ENCODE measurements at places on chromosomes 5 and 9. TPM values are rescaled to one million over a fixed set of nuclear protein-coding genes. Genes with fewer than 3 reads are reported as not detected.
A peak's percentile ranks its signal among the peaks of the same experiment; 100 is the strongest.

FAT2 gene
- total RNA-seq, result not detected

DNA sequence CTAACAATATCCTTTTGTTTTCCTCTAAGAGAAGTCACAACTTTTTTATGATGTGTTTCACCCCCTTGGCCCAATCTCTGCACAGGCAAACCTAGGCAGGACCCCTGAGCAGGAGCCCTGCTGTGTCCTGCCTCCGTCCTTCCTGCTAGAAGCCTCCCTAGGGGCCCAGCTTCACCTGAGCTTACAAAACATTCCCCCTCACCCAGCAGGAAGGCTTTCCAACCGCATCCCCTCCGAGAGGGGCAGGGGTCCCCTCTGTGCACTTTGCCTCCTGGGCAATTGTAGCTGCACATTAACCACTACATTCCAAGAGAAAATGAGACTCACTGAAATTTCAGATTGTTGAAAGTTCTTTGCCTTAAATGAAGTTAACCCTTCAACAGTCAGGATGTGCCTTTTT, 176.2 kb downstream of the IRX2 start:
- H3K36me3 ChIP-seq, result no peaks in the 10 kb centered on the region
- H3K4me1 ChIP-seq, result no peaks in the 10 kb centered on the region
- no peaks in the 10 kb centered on the region for H3K27me3 ChIP-seq
- no peak overlapping the region for H3K4me3 ChIP-seq
- no peak for DNase-seq

GRCh38 chr9:31759703-31760102, 624.7 kb upstream of the ACO1 start:
- H3K27me3 ChIP-seq, result no peaks in the 10 kb centered on the region
- no peaks in the 10 kb centered on the region for H3K4me1 ChIP-seq
- H3K27ac ChIP-seq, result no peak overlapping the region
- H3K4me3 ChIP-seq, result no peak overlapping the region

DNA sequence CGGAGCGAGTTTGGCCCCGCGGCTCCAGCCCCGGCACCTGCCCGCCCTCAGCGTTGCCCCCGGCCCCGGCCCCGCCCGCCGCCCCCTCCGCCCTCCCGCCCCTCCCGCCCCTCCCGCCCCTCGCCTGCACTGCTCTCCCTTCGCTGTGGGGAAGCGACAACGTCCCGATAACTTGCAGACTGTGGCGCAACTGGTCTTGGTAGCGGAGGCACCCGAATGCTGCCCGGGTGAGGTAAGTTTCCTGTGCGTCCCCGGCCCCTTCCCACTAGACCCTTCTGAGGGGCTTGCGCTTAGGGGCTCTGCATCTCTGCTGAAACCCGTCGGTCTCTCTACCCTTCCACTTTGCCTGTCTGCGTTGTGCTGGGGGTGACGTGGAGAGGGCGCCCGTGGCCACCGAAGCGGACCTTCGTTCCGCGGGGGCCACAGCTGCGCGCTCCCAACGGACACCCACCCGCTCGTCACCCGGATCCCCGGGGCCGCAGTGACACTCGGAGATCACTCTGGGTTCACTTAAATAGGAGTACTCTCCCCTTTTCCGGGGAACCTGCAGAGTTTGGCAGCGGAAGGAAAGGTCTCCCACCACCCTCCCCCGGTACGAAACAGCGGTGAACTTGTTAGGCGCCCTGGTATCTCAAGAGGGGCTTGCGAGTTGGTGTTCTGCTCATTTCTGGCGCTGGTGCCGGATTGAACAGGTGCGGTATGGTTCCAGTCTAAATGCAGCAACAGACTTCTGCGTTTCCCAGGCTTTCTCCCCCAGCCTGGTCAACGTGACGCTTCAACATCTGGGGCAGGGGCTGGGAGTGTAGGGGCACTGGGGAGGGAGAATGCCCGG, 707 bp downstream of the PIP5K1B start:
- peak overlapping the region; percentile 75 for H3K4me3 ChIP-seq
- no peak for DNase-seq
- H3K27ac ChIP-seq, result no peak overlapping the region

- no peak for DNase-seq
- no peaks in the 10 kb centered on the region for H3K36me3 ChIP-seq
- no peaks in the 10 kb centered on the region for H3K4me1 ChIP-seq
- H3K27me3 ChIP-seq, result no peaks in the 10 kb centered on the region
- no peak overlapping the region for H3K27ac ChIP-seq
- H3K4me3 ChIP-seq, result no peak overlapping the region
These were observed 234.0 kb downstream of the IRX2 start for GRCh38 chr5:2517451-2517850.

GRCh38 chr5:8429778-8430758, 561.1 kb downstream of the MTRR start:
- no peaks in the 10 kb centered on the region for H3K36me3 ChIP-seq
- H3K27ac ChIP-seq, result no peak overlapping the region
- no peak for DNase-seq
- H3K27me3 ChIP-seq, result no peaks in the 10 kb centered on the region
- no peak overlapping the region for H3K4me3 ChIP-seq
- no peaks in the 10 kb centered on the region for H3K4me1 ChIP-seq

DNA sequence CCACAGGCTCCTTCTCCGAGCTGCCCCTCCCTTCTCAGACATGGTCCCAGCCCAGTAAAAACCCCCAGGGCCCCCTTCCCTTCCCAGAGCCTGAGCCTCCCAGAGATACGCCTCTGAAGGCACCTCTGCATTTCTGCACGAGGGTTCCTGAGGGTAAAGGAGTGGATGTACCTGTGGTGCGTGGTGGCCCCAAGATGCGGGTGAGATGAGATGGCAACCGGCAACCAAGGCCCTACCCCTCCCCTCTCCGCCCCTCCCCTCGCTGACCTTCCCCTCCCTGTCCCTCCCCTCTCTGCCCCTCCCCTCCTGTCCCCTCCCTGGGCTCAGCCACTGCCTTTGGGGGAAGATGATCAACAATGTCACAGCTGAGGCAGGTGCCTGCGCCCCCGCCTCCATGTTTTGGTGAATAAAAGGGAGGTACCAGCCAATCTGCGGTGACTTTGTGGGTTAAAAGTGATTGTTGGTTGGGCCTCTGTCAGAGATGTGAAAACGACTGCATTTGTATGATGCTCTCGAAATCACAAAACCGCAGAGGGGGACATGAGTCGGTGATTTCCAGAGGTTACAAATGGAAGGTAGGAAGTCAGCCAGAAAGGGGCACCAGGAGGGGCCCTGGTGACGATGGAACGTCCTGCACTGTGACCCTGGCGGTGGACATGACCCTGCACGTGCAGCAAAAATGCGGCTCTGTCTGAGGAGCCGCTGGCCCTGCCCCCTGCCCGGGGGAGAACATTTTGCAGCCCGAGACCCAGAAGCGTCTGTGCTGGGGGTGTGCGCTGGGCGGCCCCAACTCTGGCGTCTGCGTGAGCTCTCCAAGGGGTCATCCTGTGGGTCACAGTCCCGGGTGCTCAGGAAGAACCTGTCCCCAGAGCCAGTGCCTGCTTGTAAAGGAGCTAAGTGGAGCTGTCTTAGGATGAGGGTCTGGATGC, 3.7 kb downstream of the LCN9 start:
- H3K4me1 ChIP-seq, result no peaks in the 10 kb centered on the region
- no peaks in the 10 kb centered on the region for H3K36me3 ChIP-seq
- DNase-seq, result no peak
- no peak overlapping the region for H3K4me3 ChIP-seq
- no peak overlapping the region for H3K27ac ChIP-seq

SNX18 gene
- 1.7 TPM for total RNA-seq

DNA sequence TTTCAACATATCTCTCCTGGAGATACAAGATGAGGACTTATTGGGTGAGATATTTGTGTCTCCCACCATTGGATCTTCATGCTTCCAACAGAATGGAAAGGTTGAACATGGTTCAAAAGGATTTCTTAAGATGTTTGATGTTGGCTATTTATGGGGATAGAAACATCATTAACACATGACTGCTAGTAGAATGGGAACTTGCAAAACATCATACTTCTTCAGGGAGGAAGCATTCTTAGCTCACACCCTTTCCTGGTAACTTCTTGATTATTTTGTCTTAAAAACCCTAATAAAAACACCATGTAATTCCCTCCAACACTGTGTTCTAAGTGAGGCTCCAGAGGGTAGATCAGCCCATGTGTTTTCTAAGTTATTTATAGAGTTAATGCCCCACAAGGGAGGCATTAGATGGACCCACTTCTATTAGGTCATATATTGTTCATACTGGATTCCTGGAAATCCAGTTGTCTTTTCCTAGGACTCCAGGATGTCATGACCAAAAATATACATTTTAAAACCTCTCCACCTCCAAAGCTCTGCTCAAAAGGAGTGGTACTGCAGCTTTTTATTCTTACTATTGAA, 95.8 kb downstream of the FOXD1 start:
- H3K4me1 ChIP-seq, result no peaks in the 10 kb centered on the region
- no peak overlapping the region for H3K27ac ChIP-seq
- H3K27me3 ChIP-seq, result no peaks in the 10 kb centered on the region
- DNase-seq, result peak; percentile 11

SLC45A2 gene
- not detected for total RNA-seq

CDO1 gene
- not detected for total RNA-seq

- no peak overlapping the region for H3K4me3 ChIP-seq
- H3K27ac ChIP-seq, result no peak overlapping the region
- no peak for DNase-seq
- peaks cover 11% of the 10 kb centered on the region for H3K4me1 ChIP-seq
These were observed 5.0 kb upstream of the NIPSNAP3B start for GRCh38 chr9:104758974-104759373.

GRCh38 chr9:78468231-78468630, 171.3 kb downstream of the PSAT1 start:
- no peak overlapping the region for H3K27ac ChIP-seq
- H3K4me3 ChIP-seq, result no peak overlapping the region
- H3K4me1 ChIP-seq, result peaks cover 6% of the 10 kb centered on the region
- no peak for DNase-seq
- H3K36me3 ChIP-seq, result no peaks in the 10 kb centered on the region

GRCh38 chr5:130815246-130815645, 349.8 kb downstream of the HINT1 start:
- no peak overlapping the region for H3K4me3 ChIP-seq
- no peak overlapping the region for H3K27ac ChIP-seq
- no peak for DNase-seq
- H3K36me3 ChIP-seq, result no peaks in the 10 kb centered on the region
- H3K4me1 ChIP-seq, result no peaks in the 10 kb centered on the region

COL15A1 gene
- 0.93 TPM for total RNA-seq

- DNase-seq, result no peak
- no peaks in the 10 kb centered on the region for H3K4me1 ChIP-seq
- no peaks in the 10 kb centered on the region for H3K27me3 ChIP-seq
These were observed 1985.5 kb upstream of the CDH6 start for GRCh38 chr5:29208024-29208423.

DNA sequence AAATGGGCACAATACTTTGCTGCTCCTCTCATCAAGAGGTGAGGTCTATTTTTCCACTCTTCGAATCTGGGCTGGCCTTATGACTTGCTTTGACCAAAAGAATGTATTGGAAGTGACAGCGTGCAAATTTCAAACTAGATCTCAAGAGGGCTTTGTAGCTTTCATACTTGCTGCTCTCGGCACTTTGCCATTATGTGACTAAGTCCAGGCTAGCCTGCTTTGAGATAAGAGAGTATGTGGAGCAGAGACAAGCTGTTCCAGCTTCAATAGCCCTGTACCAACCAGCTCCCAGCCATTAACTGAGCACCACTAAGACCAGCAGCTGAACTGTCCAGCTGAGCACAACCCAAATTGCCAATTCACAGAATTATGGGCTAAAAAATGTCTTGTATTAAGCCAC, 124.6 kb downstream of the ACER2 start:
- H3K4me3 ChIP-seq, result no peak overlapping the region
- no peaks in the 10 kb centered on the region for H3K27me3 ChIP-seq
- no peaks in the 10 kb centered on the region for H3K4me1 ChIP-seq

GRCh38 chr5:140287801-140288521, 14.9 kb downstream of the PFDN1 start:
- H3K27ac ChIP-seq, result no peak overlapping the region
- no peak for DNase-seq
- no peaks in the 10 kb centered on the region for H3K36me3 ChIP-seq
- peaks cover 35% of the 10 kb centered on the region for H3K4me1 ChIP-seq

Data from Karpas-422 (cell line).